Epithelial cell of proximal tubule (primary cell): ENCODE measurements at places on chromosomes 3 and 15.

GRCh38 chr15:63908991-63909390 lies 75.2 kb upstream of the HERC1 start:
- DNase-seq, result no peak

DNA sequence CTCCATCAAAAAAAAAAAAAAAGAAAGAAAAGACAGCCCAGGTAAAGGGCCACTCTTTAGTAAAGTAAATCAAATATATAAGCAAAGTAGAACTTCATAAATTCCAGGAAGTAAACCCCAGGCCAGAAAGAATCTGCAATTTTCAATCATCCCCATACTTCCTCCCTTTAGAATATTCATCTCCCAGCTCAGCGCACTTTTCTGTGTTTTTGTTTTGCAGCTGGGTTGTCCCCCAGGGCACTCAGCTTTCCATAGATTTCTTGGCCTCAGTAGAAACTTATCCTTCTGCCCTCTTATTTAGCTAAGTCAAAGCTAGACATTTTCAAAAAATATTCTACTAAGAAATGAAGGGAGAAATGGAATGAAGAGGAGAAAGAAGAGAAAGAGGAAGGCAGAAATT lies 24.0 kb upstream of the SPRED1 start:
- DNase-seq, result no peak

DNA sequence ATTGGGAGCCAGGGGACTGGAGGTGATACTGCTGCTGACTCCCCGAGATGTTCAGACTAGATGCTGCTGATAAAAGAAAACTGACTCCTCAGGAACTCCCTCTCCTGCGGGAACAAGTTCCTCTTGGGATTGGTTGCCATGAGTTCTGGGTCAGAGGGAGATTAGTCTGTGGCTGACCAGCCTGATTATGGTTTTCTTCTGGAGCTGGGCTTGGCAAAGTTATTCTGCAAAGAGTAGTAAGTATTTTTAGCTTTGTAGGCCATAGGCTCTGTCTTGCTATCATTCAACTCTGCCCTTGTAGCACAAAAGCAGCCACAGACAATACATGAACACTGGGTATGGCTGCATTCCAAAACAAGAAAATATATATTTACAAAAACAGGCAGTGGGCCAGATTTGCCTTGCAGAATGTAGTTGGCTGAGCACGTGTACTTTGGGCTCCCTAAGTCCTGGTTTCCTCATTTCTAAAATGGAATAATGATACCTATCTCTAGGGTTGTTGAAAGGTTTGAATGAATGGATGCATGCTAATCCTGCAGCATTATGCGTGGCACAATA lies 796.8 kb downstream of the AGBL1 start:
- DNase-seq, result no peak

- DNase-seq, result no peak
Observed at GRCh38 chr3:23288286-23288685, 85.2 kb downstream of the UBE2E2 start.

DNA sequence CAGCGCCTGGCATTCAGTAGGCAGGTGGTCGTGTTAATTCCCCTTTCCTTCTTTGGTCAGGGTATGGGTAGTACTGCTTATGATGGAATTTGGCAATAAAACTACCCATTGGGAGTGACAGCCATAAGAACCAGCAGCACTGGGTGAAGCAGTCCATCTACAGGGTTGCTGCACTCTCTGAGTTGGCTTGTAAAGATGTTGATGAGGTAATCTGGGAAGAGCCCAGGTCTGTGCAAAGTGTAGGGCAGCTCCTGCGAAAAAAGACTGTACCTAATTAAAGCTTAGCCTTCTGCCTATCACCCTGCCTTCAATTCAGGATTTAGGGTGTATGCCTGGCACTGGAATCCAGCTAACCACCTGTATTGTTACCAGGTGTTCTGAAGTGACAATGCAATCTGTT lies 4.7 kb upstream of the FETUB start:
- no peak for DNase-seq
